Stimulated activated CD8-positive, alpha-beta memory T cell treated with anti-CD3 and anti-CD28 coated beads, Interleukin-7, amount 100 ng/mL, for 24 hours (primary cell): ENCODE measurements at places on chromosomes 5 and 9.

DNA sequence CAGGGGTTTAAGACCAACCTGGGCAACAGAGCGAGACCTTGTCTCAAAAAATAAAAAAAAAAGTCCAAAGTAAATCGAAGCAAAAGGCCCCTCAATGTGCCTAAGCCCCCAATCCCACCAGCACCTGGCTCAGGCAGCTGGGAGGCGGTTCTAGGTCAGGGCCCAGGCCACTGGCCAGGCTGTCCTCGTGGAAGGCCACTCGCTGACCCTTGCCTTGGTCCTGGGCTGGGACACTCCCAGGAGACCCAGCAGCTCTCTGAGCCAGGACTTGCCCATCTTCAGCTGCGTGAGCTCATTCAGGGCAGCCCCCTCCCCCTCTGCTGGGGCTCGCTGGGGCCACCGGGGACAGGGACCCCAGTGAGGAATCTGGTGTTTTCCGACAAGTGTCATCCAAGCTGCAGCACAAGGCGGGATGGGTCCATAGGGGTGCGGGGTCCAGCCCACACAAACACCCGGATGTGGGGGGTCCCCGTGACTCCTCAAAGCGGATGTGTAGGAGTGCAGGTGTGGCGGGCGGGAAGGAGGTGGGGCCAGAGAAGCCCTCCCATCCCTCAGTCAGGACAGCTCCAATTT lies 4.0 kb downstream of the AGPAT2 start:
- DNase-seq: no peak

GRCh38 chr9:112278152-112278551 lies 55.3 kb downstream of the PTBP3 start:
- DNase-seq: no peak

DNA sequence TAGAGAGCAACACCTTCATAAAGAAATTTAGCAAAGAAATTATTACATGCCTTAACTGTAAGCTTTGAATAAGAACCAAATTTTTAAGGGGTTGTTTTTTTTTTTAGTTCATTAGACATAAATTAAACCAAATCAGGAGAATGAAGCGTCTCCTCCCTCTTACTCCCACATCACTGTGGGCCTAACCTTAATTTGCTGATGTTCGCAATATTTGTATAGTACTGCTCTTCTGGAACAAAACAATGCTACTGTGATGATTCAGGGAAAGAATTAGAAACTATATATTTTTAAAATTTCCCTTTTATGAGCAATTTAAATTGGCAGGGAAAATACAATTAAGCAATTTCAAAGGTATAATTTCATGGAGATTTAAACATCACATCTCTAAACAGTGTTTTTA lies 275.0 kb upstream of the C9orf72 start:
- no peak for DNase-seq

DNA sequence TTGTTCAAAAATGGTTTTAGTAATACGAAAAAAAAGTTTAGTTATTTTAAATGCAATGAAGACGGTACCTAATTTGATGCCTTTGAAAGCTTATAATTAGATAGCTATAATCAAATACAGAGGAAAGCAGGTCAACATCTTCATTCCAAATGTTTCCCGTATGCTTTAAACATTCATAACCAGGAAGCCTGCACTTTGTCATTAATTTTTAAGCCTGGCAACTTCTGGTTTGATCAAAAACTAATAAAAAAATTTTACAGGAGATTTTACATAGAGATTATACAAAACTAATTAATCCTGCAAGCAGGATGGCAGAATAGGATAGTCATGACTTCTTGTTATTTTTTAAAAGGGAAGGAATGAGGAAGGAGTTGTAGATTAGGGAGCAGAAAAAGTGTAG lies 353.0 kb downstream of the FBXL17 start:
- DNase-seq: no peak

- DNase-seq: no peak
These were observed 8.5 kb downstream of the GRHPR start for GRCh38 chr9:37430841-37431597.

- DNase-seq: no peak
These were observed 106.2 kb downstream of the KLHL3 start for GRCh38 chr5:137629646-137630045.

DNA sequence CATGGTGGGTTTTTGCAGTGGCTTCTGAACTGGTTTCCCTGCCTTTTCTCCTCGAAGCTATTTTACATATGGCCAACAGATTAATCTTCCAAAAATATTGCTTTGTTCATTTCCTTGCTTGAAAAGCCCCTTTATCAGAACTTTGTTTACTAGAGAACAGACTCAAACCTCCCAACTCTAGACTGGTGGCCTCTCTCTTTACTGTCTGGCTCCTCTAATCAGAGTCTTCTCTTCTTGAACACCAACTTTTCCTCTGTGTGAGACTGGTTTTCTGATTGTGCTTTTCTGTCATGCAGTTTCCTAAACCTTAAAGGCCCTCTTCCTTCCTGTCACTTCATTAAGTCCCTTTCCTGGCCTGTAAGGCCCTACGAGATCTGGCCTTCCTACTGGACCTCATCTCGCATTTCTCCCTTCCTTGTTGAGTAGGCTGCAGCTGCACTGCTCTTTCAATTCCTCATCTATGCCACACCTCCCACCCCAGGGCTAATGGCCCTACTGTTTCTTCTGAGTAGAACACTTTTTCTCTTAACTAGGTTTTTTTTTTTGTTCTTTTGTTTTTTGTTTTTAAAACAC lies 5.7 kb downstream of the C9orf43 start:
- DNase-seq: no peak

DNA sequence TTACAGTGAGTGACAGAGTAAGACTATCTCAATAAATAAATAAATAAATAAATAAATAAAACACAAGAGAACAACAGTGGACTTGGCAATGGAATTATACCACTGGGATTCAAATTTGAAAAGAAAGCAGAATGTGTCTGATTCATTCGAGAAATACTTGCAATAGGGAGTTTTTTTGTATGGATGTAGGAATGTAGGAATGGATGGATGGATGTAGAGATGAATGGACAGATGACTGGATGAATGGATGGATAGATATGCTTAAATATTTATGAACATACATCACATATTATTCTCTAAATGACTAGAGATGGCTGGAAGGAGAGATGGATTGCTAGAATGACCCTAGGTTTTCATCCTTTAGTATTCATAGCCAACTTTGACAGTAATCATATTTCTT lies 22.0 kb upstream of the CEMIP2 start:
- no peak for DNase-seq

- DNase-seq: no peak
These were observed 105.6 kb downstream of the TENT4A start for GRCh38 chr5:6818594-6819511.

DNA sequence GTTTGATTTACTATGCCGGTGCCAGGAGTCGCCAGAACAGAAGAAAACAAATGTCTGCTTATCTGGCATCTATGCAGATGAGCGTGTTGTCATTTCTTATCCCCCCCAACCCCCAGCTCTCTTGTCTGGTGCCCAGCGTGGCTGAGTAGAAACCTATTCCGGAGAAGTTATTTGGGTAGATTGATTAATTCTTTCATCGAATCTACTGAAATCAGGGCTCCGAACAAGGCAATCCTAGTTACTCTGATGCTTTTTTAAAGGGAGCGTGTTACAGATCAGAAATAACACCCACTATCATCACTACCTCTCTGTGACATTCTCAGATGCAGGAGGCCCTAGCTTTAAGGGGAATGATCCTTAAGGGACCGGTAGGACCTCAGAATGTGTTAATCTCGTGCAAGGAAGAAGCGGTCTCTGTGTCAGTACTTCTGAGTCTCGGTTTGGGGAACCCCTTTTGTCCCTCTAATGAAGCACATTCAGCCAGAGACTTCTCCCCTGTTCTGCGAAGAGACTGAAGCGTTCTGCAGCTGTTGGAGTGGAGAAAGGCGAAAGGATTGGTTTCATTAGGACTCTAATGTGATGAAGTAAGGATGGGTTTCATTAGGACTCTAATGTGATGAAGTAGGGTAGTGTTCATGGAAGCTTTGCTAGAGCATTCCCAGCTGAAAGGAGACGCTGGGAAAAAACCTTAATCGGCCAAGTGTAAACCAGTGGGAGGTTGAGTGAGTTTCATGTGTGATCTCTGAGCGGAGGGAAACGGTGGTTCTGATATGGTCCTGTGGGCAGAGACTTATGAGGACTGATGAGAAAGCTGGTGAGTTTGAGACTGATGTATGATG lies 1.5 kb downstream of the PIP5K1B start:
- DNase-seq: no peak

DNA sequence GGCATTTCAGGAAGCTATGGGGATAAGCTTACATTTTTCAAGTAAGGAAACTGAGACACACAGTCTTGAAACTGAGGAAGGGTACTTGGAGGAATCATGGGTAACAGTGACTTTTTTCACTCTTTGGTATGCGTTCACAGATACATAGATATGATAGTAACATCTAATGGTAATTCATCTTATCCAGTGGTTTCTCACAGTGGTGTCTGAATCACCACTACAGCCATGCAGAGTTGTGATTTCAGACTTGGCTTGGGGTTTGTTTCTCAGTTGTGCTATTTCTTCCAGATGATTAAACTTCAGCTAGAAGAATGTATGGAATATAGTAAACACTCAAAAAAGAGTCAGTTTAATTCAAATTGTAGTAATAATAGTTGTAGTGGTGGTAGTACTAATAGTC lies 239.1 kb upstream of the NUDT12 start:
- DNase-seq: no peak

GRCh38 chr9:101629636-101630035 lies 34.9 kb upstream of the PPP3R2 start:
- DNase-seq: no peak

DNA sequence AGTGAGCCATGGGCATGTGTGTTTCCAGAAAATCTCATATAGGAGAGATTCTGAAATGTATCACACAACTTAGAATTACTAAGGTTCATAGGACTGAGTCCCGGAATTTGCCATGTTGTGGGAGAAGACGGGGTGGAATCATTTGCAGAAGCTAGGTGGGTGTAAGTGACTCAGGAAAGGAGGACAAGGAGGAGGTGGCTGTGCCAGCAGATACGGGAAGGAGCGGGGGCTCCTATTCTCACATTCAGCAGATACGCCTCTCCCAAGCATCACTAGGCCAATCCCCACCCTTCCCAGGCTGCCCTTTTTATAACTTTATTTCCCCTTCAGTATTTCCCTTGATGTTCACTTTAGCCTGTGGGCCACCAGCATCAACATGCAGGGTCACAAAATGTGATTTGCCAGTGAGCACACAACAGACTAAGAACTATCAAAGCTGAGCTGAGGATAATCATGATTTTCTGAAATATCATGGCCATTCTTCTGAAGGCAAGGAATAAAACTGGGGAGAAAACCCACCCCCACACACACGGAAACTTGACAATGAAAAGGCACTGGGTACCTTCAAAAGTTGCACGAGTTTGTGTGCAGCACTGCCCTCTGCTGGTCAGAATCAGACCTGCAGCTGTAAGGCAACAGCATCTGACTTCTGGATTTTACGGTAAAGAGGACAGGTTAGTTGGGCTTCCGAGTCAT lies 133.2 kb downstream of the MTX3 start:
- DNase-seq: peak; percentile 76

DNA sequence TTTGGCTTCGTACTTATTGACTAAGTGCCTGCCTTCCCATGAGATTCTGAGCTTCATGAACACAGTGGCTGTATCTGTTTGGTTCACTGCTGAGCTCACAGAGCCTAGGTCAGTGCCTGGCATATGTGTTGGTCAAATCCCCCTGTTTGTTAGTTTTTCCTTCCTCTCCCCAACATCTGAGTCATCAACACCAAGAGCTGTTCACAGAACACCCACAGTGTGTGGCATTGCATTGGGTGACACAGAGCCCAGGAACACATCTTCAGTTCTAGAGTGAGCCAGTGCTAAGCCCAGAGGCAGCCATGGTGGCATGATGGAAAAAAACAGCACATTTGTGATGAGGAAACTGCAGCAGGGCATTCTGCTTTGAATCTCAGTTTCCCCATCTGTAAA lies 294.6 kb downstream of the SEC61B start:
- DNase-seq: no peak

DNA sequence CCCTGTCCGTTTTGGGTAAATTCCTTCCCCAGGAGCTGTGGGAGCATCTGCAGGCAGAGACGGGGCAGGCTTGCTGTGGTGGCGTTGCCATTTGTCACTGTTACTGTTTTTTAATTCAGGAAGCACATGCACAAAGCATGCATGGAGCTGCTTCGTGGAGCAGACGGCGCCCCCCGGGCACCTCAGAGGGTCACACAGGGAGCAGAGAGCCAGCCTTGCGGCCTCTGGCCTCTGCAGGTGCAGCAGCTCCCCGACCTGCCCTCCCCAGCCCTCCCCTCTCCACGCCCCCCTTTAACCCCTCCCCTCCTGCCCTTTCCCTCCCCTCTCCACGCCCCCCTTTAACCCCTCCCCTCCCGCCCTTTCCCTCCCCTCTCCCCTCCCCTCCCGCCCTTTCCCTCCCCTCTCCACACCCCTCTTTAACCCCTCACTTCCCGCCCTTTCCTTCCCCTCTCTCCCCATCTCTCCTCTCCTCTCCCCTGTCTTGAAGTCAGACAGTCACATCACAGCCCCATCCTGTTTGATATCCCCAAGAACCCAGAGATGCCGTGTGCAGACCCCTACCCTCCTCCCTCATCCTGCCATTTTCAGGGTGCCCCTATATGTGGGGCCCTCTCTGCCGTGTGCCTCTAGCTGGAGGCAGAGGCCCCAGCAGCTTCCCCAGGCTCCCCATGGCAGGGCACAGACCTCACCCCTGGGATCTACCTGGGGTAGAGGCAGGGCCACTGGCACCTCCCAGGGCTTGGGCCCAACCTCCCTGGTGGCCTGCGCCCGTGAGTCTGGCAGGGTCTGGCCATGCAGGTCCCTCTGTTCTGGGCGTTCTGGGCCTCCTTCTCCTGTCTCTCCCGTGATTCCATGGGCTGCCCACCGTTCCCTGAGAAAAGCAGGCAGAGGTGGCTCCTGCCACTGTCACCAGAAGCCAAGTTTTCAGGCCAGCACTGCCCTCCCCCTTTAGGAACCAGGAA lies 29.6 kb upstream of the UBAC1 start:
- DNase-seq: no peak

GRCh38 chr9:135240871-135241311 lies 153.4 kb downstream of the OLFM1 start:
- no peak for DNase-seq

- no peak for DNase-seq
These were observed 1165.6 kb upstream of the SEMA6A start for GRCh38 chr5:117740268-117740667.

GRCh38 chr5:58040044-58040443 lies 419.8 kb downstream of the PLK2 start:
- DNase-seq: no peak

DNA sequence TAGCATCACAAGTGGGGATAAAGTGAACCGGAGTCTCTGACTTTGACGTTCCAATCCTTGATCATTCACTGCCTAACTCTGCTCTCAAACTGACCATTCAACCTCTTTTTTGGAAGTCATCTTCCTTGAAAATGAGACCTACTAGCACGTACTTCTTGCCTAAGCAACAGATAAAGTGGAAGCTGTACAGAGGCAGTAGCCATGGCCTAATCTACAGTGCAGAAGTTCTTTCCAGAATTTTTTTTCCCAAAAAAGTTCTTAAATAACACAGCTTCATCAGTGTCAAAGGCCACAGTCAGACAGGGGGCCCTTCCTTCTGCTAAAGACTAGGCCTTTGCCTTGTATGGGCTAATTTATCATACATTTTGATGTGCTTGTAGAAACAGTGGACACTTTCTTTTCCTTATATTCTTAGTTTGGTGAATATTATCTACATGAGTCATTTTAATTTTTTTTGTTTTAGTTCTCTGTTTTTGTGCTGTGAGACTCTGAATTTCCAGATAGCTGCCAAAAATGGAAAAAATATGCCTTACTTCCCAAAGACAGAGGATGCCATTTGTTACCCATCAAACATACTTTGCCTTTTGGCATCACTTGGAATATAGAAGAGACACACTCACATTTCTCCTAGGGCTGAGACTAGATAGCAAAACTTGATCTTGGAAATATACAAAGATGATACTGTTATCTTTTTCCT lies 96.3 kb upstream of the VCAN start:
- DNase-seq: no peak
